ENCODE measurements at places on chromosomes 13 and 19.

DNA sequence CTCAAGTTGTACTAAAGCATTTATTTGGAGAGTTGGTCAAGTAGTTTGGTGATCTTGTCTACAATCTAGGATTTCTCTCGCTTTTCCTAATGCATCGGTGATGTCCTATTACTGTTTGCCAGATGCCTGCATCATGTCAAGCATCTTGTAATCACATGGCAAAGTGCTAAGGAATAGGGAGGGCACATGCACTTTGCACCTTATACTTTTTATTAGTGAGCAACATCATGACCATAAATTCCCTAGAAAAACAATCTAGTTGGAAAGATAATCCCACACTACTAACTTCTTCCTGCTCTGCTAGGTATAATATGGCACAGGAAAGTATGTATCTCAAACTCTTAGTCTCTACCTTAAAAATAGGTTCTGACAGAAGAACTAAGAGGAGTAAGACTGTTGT is 894.3 kb upstream of the SLITRK1 start:
- no peak for DNase-seq

- no peak for DNase-seq
Observed at GRCh38 chr13:112055036-112055914, 11.7 kb upstream of the SOX1 start.

DNA sequence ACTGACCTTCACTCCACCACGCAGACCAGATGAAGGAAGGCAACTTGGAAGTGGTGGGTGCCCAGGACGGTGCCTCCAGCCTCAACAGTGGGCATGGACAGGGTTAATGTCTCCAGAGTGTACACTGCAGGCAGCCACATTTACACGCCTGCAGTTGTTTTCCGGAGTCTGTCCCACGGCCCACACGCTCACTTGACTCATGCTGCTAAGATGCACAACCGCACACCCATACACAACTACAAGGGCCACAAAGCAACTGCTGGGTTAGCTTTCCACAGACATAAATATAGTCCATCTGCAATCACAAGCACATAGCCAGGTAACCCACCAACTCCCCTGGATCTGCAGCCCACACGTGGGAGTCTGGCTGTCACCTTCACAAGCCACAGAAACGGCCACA is 12.6 kb upstream of the AXL start:
- no peak for DNase-seq

GRCh38 chr13:113034451-113035212 is 65.6 kb downstream of the MCF2L start:
- DNase-seq: no peak

GRCh38 chr13:48160606-48161278 is 65.8 kb upstream of the MED4 start:
- DNase-seq: no peak

- no peak for DNase-seq
Observed at GRCh38 chr13:46373623-46374022, 13.4 kb downstream of the RUBCNL start.

GRCh38 chr19:42253245-42254088 is 1.5 kb downstream of the ERF start:
- peak; percentile 50 for DNase-seq

- no peak for DNase-seq
Observed at GRCh38 chr19:47885067-47885463, 1.1 kb downstream of the SULT2A1 start.

DNA sequence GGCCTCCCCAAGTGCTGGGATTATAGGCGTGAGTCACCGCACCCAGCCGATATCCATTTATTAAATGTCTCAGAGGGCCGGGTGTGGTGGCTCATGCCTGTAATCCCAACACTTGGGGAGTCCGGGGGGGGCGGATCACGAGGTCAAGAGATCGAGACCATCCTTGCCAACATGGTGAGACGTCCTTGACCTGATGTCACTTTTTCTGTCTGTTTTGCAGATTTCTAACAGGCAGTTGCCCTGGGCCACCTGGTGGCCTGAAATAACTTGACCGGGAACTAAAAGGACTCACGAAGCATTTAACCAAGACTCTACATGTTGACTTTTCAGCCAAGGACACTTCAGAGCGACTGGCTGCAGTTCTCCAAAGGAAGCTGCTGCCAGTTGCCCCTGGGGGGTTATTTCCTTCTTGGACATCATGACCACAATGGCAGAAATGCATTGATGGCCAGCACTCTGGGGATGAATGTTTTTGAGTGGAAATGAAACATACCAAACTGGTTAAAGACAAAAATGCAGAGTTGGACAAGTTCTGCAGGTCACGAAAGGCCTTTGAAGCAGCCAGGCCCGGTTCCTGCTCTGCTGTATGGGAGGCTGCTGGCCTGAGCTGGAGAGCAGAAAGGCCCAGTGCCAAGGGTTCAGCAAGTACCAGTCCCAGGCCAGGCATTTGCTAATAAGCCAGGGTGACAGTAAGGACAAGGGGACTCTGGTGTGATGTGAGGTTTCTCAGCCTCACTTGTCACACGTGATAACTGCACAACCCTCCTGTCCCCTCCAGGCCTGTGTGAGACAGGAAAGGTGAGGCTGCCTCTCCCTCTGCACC is 8.3 kb downstream of the ZNF837 start:
- DNase-seq: no peak

- no peak for DNase-seq
Observed at GRCh38 chr13:76759877-76760276, 126.3 kb downstream of the KCTD12 start.

DNA sequence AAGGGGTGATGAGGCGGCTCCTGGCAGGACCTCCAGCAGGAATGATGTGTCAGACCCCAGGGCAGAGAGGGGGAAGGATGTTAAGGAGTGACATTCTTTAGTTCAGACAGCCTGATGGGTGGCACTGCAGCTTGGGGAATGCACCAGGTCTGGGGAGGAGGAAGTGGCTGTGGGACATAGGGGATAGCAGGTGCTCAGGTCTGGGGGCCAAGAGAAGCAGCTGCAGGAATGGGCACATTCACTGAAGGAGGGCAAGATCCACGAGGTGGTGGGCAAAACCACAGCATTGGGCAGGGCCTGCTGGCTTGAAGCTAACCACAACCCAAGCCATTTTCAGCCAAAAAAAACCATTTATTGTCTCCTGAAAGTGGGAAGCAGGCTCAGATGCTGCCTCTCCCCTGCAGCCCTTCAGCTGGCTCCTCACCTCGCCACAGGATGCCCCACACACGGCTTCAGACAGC is 26.5 kb downstream of the COMP start:
- no peak for DNase-seq

GRCh38 chr19:18300930-18301717 is 19.7 kb upstream of the JUND start:
- no peak for DNase-seq

GRCh38 chr19:4327252-4327876 is 11.3 kb downstream of the STAP2 start:
- DNase-seq: peak; percentile 45

DNA sequence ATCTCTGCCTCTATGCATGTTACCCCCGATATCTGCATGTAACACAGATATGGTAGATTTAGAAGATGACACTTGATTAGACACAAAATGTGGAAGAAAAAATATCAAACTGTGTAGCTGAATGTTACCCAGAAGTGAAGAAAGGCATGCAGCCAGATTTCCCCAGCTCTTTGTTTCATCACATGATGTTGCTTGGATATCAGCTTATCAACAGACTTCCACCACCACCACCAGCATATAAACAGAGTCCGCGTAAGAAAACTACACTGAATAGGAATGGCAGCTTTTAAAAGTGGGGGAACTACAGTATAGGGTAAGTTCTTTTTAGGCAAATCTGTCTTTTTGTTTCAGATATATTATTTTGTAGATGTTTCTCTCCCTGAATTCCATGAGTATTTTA is at the start of gene FAM216B:
TSS of gene FAM216B (plus strand) at position 233 of the 400 bp plus-strand sequence. CDS start 2,484 bp downstream, outside the sequence.
- no peak for DNase-seq

- DNase-seq: no peak
Observed at GRCh38 chr19:9128171-9128570, 1.4 kb upstream of the OR7G3 start.

DNA sequence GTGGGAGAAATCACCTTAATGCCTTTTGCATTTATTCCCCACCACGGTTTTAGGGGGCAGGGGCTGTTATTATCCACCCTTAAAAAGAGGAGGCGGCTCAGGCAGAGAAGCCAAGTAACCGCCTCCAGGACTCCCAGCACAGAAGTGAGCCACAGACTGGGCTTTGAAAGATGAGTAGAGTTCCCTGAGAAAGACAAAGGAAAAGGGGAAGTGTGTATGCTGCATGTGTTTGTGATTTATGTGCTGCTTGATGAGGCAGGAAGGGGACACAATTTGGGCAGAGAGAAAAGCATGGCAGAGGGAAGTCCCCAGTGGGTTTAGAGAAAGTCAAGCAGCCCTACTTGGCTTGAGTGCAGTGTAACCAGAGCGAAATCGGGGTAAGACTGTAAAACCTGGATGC is 85.0 kb downstream of the DOCK9 start:
- DNase-seq: no peak

- DNase-seq: no peak
Observed at GRCh38 chr19:45507872-45508416, 665 bp downstream of the VASP start.

- DNase-seq: no peak
Observed at GRCh38 chr19:31332096-31332495, 17.1 kb downstream of the TSHZ3 start.

DNA sequence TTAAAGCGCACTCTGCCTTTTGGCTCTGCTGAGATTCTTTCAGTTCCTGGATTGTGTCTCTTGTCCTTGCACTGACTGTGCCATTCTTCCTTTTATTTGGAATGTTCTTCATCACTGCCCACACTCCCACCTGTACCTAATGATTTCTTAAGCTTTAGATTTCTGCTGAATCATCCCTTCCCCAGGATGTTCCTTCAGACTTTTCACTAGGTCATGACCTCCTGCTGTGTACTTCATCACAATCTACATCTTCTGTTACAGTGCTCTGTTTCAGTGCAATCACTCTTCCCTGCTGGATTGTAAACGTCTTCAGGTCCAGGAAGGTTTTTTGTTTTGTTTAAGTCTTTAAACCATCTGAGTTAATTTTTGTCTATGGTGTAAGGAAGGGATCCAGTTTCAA is 281.0 kb downstream of the ATP8A2 start:
- DNase-seq: no peak

GRCh38 chr19:18501832-18502231 is 20.0 kb downstream of the ELL start:
- no peak for DNase-seq

GRCh38 chr19:41328157-41328841 is 18.3 kb downstream of the CCDC97 start:
- DNase-seq: no peak

All from activated T-helper 1 cell treated with Interleukin-2 at 50 U/mL for 16 hours (primary cell).